Ovary (tissue), 10 donors: ENCODE measurements at places on chromosomes 16 and 17. TPM values are rescaled to one million over a fixed set of nuclear protein-coding genes. Genes with fewer than 3 reads are reported as not detected.

FGF11 gene
- total RNA-seq: 0.34 TPM

PTGES3L gene
- total RNA-seq: 0.65 TPM

USP43 gene
- total RNA-seq: not detected

PYY gene
- total RNA-seq: not detected

SLC5A11 gene
- 0.24 TPM for total RNA-seq

CCDC154 gene
- 3.5 TPM for total RNA-seq

KCNJ18 gene
- not detected for total RNA-seq

NDRG4 gene
- 6.5 TPM for total RNA-seq

- no peaks in the 10 kb centered on the region for H3K27me3 ChIP-seq
- H3K36me3 ChIP-seq: no peaks in the 10 kb centered on the region
- no peak for DNase-seq
- H3K4me3 ChIP-seq: no peak overlapping the region
These were observed 48.4 kb upstream of the RCVRN start for GRCh38 chr17:9953492-9953891.

DNA sequence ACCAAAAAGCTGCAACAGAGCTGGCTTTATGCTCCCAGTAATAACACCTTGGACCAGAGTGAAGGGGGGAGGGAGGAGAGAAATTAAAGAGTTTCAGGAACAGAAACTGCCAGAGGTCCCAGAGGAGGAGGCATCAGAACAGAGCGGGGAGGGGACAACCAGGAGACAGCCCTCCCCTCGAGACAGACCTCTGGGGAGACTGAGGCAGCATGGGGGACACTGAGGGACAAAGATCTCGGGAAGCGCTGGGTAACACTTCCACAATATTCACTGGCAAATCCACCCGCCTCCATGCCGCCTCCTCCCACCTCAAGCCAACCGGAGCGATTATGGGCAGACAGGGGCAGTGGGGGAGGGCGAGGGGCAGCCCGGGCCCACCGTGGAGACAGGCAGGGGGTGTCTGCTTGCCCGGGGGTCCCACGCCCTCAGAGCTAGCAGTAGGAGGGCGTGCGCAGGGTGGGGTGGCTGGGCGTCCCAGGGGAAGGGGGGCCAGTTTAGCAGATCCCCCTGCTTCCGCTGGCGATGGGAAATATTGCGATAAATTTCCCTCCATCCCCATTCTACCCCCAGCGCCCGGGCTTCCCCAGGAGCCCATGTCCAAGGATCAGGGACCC lies 1.2 kb downstream of the PCGF2 start:
- H3K27ac ChIP-seq: no peak overlapping the region
- peak overlapping the region; percentile 68 for H3K4me3 ChIP-seq
- H3K4me1 ChIP-seq: peaks cover 19% of the 10 kb centered on the region

DNA sequence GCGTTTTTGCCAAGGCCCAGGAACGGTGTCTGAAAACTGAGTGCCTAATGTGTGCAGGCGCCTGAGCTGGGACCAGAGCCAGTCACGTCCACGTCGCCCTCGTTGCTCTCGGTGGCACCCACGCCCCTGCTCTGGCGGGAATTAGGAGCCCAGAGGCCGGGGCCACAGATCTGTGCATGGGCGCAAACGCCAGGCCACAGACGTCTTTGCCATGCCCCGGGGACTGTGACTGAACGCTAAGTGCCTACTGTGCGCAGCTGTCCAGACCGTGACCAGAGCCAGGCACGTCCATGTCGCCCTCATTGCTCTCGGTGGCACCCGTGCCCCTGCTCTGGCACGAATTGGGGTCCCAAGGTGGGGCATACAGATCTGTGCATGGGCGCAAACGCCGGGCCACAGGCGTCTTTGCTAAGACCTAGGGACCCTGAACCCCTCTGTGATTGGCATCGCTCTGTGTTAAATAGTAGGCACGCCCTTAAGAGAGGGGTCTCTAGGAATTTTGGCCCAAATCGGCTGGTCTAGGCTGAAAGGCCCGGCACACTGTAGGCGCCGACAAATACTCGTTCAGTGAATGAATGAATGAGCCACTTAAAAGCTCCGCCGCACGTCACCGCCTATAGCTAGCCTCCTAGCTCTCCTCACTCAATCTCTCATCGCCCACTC lies 827 bp upstream of the UBALD1 start:
- peak overlapping the region; percentile 95 for H3K4me3 ChIP-seq
- H3K27me3 ChIP-seq: no peaks in the 10 kb centered on the region
- H3K27ac ChIP-seq: peak overlapping the region; percentile 69
- peak; percentile 79 for DNase-seq

GRCh38 chr17:44389723-44390202 lies 314 bp upstream of the ITGA2B start:
- no peaks in the 10 kb centered on the region for H3K27me3 ChIP-seq
- H3K36me3 ChIP-seq: no peaks in the 10 kb centered on the region
- H3K4me1 ChIP-seq: peaks cover 2% of the 10 kb centered on the region
- DNase-seq: no peak

DNA sequence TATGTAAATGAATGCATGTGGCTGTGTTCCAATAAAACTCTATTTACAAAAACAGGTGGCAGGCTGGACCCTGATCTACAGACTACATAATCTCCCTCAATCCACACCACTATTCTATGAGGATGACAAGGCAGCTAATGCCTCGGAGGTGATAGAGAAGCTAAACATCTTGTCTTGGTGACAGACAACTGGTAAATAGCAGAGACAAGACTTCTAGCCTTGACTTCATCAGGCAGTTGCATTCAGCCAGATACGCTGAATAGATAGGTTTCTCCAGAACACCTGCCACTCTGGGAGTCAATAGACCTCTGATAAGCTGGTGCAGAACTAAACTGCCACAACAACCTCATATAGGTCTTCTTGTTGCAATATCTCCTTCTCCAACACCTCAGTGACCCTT lies 3.3 kb downstream of the ATPAF2 start:
- no peak overlapping the region for H3K4me3 ChIP-seq
- peaks cover 6% of the 10 kb centered on the region for H3K4me1 ChIP-seq
- H3K27me3 ChIP-seq: no peaks in the 10 kb centered on the region
- no peaks in the 10 kb centered on the region for H3K36me3 ChIP-seq
- no peak overlapping the region for H3K27ac ChIP-seq

DNA sequence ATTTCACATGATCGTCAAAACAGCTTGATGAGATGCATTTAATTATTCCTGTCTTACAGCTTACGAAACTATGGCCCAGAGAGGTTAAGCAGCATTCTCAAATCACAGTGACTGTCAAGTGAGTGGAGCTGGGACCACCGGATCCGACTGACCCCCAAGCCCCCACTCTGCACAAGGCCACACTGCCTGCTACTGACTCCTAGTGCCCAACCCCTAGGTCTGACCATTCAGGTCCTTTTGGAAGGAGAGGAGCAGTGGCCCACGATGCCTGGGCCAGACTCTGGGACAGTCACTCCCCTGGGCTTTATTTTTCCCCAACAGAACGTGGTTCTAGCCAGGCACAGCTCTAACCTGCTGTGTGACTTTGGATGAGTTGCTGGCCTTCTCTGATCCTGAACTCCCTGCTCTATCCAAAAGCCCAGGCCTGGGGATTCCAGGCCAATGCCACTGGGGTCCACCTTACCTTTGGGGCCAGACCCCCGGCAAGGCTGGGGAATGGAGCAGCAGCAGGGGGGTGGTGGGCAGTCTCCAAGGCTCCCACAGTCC lies 9.9 kb downstream of the TSPOAP1 start:
- no peaks in the 10 kb centered on the region for H3K27me3 ChIP-seq
- DNase-seq: no peak
- no peak overlapping the region for H3K4me3 ChIP-seq
- no peak overlapping the region for H3K27ac ChIP-seq
- H3K4me1 ChIP-seq: no peaks in the 10 kb centered on the region

GRCh38 chr16:58306327-58306726 lies 11.5 kb upstream of the PRSS54 start:
- H3K27ac ChIP-seq: no peak overlapping the region
- no peaks in the 10 kb centered on the region for H3K4me1 ChIP-seq
- no peaks in the 10 kb centered on the region for H3K36me3 ChIP-seq

GRCh38 chr16:89784406-89784805 lies 32.0 kb downstream of the FANCA start:
- H3K27me3 ChIP-seq: no peaks in the 10 kb centered on the region
- no peaks in the 10 kb centered on the region for H3K4me1 ChIP-seq
- no peak overlapping the region for H3K27ac ChIP-seq
- no peak overlapping the region for H3K4me3 ChIP-seq
- DNase-seq: no peak

DNA sequence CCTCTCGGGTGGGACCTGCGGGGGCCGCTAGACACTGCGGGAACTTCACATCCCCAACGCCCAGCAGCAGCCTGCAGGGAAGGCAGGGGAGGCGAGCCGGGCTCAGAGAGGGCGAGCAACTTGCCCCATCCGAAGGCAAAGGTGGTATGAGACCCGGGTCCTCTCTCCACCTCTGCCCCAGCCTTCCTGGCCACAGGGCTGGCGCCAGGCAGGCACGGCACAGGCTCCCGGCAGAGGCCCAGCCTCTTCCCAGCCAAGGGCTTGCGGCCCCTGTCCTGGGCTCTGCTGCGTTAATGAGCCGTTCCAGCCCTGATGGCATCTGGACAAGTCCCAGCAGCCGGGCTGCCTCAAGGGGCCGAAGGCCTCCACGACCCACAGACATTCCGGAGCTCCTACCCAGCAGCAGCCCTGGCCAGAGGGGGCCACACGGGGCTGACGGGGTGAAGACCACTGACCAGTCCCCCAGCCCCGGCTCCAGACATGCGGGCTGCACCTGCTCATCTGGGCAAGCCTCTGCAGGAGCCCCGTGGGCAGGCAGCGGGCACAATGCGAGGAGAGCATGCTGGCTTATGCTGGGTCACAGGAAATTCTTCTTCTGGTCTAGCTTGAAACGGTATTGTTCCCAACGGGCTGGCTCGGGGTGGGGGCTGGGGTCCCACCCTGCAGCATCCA lies 1.2 kb upstream of the HS3ST6 start:
- H3K4me3 ChIP-seq: no peak overlapping the region
- no peaks in the 10 kb centered on the region for H3K4me1 ChIP-seq
- H3K27ac ChIP-seq: no peak overlapping the region
- no peaks in the 10 kb centered on the region for H3K27me3 ChIP-seq

DNA sequence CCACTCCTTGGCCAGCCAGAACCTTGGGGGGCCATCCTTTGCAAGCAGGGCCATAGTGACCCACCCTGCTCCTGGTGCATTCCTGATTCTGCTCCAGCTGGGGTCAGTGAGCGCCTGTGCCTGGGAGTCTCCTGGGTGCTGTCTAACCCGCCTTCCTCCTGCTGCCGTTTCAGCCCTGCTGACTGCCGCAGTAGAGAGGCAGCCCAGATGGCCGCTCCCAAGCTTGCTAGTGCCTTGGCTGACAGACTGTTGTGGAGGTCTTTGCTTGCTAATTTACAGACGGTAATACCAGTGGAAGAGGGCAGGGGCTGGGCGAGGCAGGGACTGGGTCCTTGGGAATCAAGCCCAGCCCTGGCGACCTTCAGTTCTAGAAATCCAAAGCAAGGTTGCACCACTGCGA lies 99.6 kb downstream of the SOCS1 start:
- H3K27me3 ChIP-seq: no peaks in the 10 kb centered on the region
- H3K4me3 ChIP-seq: no peak overlapping the region
- peaks cover 5% of the 10 kb centered on the region for H3K4me1 ChIP-seq
- no peak for DNase-seq
- H3K36me3 ChIP-seq: no peaks in the 10 kb centered on the region

DNA sequence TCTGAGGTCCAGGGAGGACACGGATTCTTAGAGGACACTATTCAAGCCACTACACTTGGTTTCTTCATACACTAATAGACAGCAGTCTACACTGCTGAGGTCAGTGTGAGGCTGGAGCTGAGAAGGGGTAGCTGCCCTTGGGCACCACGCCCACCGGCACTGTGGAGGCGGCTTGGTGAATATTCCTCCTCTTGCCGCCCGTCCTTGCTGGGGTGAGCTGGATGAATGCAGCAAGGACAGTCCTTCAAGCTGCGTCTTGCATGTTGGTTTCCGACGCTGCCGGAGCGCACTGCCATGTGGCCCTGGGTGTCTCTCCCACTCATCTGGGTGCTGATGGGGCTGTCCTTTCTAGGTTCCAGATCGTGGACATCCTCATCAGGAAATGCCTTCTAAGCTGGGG lies 2.6 kb downstream of the ZNF205 start:
- H3K4me1 ChIP-seq: peaks cover 10% of the 10 kb centered on the region
- H3K4me3 ChIP-seq: no peak overlapping the region
- H3K36me3 ChIP-seq: no peaks in the 10 kb centered on the region
- no peaks in the 10 kb centered on the region for H3K27me3 ChIP-seq

GRCh38 chr17:10071141-10071540 lies 127.3 kb downstream of the GAS7 start:
- H3K4me3 ChIP-seq: no peak overlapping the region
- H3K36me3 ChIP-seq: no peaks in the 10 kb centered on the region
- no peak for DNase-seq
- H3K27ac ChIP-seq: no peak overlapping the region
- peaks cover 3% of the 10 kb centered on the region for H3K4me1 ChIP-seq

DNA sequence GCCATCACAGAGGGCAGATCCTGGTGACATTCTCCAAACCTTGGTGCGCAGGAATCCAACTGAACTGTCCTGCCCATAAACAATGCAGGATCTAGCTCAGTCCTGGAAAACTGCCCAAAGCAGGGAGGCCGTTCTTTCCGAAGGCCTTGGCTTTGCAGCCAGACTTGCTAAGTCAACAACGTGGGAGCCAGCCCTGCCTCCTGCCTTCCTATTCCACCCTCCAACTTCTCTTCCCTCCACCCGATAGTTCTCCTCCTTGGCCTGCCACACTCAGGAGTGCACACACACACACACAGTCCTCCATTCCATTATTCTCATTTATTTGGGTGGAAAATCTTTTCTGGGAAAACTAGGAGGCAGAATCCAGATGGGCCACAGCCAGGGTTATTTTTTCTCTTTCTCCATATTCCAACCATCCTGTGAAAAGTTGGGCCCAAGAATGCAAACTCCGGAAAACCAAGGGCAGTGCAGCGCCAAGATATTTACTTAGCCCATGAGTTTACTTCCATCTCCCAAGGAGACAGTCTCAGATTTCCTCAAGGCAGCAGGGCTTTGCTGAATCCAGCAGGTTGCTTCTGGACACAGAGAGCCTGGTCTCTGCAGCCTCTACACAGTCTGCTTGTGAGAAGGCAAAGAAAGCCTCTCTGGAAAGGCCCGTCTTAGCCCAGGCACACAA lies 15.8 kb downstream of the COPRS start:
- peak overlapping the region; percentile 55 for H3K27ac ChIP-seq
- peak; percentile 74 for DNase-seq
- H3K4me3 ChIP-seq: no peak overlapping the region
- no peaks in the 10 kb centered on the region for H3K36me3 ChIP-seq

GRCh38 chr16:78953526-78953925 lies 647.0 kb downstream of the MAF start:
- H3K36me3 ChIP-seq: no peaks in the 10 kb centered on the region
- no peak overlapping the region for H3K27ac ChIP-seq
- no peak for DNase-seq
- no peaks in the 10 kb centered on the region for H3K27me3 ChIP-seq
